ENCODE measurements at places on chromosomes 3 and 15. TPM values are rescaled to one million over a fixed set of nuclear protein-coding genes. Genes with fewer than 3 reads are reported as not detected.

- no peak for DNase-seq
Observed at GRCh38 chr3:116084999-116085791, 360.1 kb downstream of the LSAMP start.

- no peak for DNase-seq
Observed at GRCh38 chr3:188305220-188305619, 151.3 kb downstream of the LPP start.

DNA sequence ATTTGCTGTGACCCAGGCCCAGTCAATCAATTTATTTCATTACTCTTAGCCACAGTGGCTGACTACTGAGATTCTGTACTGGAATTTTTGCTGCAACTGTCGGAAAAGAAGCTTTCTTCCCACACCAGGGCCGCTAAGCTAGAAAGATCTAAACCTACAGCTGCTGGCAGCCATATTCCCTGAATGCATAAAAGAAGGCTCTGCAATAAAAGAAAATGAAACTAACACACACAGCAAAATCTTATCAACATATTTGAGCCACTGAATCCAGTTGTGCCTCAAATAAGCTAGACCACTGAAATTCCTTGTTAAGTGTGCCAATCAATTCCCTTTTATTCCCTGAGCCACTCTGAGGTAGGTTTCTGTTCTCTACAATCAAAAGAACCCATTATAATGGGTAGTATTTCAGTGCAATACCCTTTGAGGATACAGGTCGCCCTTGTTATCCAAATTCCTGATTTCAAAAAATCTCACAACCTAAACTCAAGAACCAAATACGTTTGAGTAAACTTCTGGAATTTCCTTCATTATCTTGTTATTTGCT is 60.3 kb downstream of the MYO9A start:
- no peak for DNase-seq

GRCh38 chr3:18054625-18055024 is 312.2 kb upstream of the TBC1D5 start:
- DNase-seq = no peak

DNA sequence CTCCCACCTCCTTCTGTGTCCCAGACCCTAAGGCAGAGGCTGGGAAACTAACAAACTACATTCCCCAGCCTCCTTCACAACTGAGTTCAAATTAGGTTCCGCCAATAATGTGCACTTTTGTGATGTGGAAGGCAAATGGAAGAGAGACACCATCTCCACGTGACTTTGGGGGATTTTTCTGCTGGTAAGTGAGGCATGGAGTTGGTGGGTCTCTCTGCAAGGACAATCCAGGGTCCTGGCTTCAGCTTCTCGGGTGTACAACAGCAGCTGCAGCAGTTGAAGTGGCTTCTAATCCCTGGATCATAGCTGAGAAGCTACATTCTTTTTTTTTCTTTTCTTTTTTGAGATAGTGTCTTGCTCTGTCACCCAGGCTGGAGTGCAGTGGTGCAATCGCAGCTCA is 58.9 kb upstream of the GATA2 start:
- no peak for DNase-seq

DNA sequence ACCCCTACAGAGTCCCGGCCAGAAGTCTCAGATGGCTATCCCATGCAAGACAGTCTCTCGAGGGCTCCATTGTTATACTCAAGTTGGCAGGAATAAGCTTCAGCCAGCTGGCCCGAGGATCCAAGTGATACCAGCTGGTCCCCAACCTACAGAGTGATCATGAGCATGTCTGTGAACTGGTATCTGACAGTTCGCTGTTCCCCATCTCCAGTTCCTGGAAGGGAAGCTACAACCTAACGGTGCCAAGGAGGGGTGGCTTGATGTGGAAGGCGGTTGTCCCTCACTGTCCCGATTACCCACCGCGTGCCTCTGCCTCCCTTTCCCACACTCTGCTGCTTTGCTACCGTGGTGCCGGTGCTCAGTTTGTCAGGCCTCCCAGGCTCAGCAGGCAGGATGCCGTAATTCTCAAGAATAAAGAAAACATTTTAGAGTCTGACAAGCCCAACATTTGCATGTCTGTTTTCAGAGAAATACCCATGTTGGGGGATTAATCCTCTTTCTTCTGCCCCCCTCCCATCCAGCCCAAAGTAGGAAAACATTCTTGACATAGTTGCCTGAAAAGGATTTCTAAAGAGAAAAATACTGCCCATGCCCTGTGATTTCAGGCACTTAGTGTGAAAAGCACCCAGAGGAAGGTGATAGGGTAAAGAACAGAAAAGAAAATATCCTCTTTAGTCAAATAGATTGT is 49.4 kb upstream of the HES1 start:
- DNase-seq = no peak

- DNase-seq = no peak
Observed at GRCh38 chr3:127867412-127867811, 45.1 kb upstream of the MGLL start.

The CPN2 gene
- polyA plus RNA-seq = not detected

The CHRNB4 gene
- not detected for polyA plus RNA-seq

The AEN gene
- 27.7 TPM for polyA plus RNA-seq

DNA sequence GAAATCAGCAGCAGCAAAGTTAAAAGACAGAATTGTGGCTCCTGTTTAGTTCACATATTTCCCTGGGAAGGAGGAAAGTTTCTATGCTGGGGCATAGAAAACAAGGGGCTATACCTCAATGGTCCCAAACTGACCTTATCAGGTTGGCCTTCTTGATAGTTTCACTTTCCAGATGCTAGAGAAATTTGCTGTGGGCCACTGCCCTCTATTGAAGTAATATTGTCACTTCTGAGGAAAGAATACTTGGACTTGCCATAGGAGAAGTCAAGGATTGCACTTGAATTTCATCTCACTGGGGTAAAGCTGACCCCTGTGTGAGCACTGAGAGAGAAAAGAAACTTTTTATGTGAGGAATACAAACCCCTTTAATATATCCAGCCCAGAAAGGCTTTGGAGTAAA is 49.3 kb upstream of the XCR1 start:
- DNase-seq = peak; percentile 33

DNA sequence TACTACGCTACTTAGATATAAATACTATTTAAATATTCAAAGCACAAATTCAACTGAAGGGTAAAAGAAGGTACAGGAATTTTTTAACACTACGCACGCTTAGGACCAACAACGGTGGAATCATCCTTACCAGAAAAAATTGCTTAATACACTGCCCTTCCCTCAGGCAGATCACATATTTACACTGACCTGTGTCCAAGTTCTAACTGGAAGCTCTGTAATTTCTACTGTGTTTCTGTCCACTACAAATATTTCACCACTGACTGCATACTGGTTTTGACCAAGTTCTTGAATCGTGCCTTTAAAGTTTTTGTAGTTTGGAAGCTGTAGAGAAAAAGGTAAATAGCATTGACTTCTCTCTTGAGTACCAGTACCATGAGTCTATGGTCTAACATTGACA is 44.2 kb downstream of the TOP2B start:
- no peak for DNase-seq

The LIPH gene
- polyA plus RNA-seq = 0.32 TPM

The EFHB gene
- 0.28 TPM for polyA plus RNA-seq

The ALCAM gene
- polyA plus RNA-seq = 188 TPM

DNA sequence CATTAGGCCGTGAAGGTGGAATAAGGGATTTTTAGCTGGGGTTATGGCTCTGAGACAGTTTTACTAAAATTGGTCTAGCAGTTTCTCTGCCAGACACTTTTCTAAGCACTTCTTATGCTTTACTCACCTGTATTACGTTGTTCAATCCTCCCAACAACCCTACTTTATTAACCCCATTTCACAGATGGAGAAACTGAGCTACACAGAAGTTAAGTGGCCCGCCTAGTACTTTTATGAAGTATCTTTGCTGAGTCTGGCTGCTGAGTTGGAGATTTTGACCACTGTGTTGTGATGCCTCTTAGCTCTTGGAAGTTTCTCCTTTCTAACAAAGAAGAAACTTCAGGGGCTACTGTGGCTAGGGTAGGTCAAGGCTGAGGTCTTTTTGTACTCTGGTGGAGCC is 11.5 kb downstream of the LIMD1 start:
- DNase-seq = no peak

- no peak for DNase-seq
Observed at GRCh38 chr3:98445949-98446406, 17.0 kb upstream of the OR5K1 start.

The CCDC13 gene
- 0.41 TPM for polyA plus RNA-seq

DNA sequence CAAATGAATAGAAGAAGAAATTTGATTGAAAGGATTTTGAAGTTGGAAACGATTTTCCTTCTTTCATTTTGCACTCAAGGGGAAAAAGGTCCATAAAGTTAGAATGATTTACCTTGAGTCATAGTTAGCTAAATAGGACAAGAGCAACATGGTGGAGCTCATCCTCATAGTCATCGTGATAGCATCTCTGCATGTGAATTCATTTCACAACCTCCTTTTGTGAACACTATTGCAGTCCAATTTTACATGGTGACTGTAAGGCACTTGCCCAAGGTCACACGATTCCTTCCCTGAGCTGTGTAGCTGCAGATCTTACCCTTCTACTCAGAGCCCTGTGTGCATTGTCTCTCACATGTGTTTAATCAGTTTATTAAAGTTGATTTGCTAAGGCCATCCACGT is 359.8 kb upstream of the C2CD4B start:
- DNase-seq = no peak
